Pancreas (tissue), 10 donors: ENCODE measurements at places on chromosomes 5 and 9. TPM values are rescaled to one million over a fixed set of nuclear protein-coding genes. Genes with fewer than 3 reads are reported as not detected.

GRCh38 chr5:33205727-33206410, 234.9 kb upstream of the TARS1 start:
- DNase-seq: no peak

DNA sequence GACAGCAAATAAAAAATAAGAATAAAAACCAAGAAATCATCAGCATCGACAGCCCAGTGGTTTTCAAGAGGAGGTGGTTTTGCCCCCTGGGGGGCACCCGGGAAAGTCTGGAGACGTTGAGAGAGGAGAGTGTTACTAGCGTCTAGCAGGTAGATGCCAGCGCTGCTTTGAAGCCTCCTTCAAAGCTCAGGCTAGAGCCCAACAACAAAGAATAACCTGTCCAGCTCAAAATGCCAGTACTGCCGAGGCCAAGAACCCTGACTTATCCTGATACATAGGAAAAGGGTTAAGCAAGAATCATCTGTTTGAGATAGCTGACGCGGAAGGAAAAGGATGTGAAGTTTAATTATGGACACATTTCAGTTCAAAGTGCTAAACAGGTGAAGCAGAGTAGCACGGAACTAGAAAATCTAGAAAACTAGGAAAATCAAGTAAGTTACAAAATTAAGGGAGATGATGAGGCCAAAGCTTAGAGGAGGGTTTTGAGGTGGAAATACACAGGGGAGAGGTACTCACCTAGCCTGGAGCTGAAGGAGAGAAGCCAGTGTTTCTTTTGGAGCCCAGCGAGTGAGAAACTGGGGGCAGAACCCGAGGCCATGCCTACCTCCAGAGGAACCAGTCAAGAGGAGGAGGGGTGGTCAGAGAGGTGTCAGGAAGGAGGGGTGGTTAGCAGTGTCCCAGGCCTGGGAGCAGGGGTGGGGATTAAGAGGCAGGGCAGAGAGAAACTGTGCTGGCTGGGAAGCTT, 121.0 kb upstream of the RETREG1 start:
- no peak for DNase-seq

GRCh38 chr5:173623296-173623771, 6.9 kb upstream of the BOD1 start:
- no peak for DNase-seq

CDH9 gene
- not detected for total RNA-seq

DNA sequence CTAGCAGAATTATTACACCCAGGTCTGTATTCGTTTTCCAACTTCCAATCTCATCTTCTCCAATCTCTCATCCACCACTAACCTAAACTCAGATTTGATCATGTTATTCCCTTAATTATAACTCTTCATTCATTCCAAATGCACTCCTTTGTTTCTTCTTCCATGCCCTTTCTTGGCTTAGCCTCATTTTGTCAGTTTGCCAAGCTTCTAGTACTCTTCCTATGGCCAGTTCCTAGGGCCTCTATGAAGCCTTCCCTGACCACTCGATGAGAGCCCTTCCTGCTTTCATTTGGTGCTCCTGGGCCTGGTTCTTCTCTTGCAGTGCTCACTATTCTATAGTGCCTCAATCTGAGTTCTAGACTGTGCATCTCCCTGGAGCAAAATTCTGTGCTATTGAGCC, 5.8 kb downstream of the FAM219A start:
- no peak for DNase-seq

- no peak for DNase-seq
Observed at GRCh38 chr5:168991311-168991710, 309.6 kb downstream of the SLIT3 start.

GRCh38 chr9:36923025-36923625, 110.9 kb downstream of the PAX5 start:
- DNase-seq: no peak

- DNase-seq: no peak
Observed at GRCh38 chr5:133497608-133498348, 114.6 kb downstream of the FSTL4 start.

ZNF354C gene
- total RNA-seq: 2.1 TPM

DNA sequence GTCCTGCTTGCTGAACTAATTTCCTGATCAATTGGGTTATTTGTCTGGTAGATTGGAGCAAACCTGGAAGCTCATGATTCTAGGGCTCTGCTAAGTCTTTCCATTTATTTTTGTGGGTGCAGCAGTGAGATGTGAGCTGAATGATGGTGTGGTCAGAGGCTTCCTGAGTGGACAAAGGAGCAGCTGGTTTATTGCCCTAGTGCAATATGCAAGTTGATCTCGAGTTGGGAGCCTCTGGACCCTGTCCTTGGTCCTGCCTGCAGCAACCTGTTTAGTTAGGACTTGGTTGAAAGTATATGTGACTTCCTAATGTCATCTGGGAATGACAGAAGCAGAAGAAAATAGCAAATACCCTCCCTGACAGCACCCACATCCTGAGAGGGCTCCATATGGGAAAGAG, 4.2 kb upstream of the UNC5A start:
- DNase-seq: no peak
